ENCODE measurements at places on chromosomes 6 and 20.

DNA sequence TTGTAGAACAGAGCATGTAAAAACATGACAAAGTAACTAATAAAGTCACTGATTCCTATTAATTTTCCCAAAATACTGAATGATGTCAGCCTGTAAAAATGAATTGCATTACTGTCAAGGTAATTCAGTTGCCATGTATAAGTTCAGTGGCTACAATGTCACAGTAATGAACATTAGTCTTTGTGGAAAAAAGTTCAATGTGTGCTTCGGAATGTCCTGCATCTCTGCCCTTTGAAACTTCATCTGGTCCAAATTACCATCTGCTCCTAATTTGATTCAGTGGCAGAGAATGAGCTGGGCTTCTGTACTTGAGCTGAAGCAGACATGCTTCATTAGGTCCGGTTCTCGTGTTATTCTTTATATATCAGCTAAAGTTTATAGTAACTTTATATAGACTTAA is 567.4 kb downstream of the COL12A1 start:
- DNase-seq: peak; percentile 37

DNA sequence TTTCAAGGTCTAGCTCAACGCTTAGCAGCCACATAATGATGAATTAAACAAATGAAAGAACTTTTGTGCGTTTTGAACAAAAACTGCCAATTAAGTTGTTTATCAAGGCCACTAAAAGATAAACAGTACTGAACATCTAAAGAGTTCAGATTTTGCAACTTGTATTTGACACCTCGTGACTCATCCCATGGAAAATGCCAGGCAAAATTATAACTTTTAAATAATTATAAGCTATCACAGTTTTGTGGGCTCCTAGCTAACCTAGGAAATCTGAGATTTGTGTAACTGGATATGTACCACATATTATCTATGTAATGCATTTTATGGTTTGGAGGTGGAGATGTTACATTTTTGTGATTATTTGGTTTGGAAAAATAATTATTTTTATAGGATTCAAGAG is 9.6 kb upstream of the BAG2 start:
- no peak for DNase-seq

- no peak for DNase-seq
Measured at GRCh38 chr6:80472271-80472670, 365.8 kb downstream of the BCKDHB start.

GRCh38 chr6:35651244-35651643 is 37.5 kb downstream of the FKBP5 start:
- DNase-seq: no peak

GRCh38 chr6:152993431-152993830 is 9.1 kb downstream of the MTRF1L start:
- DNase-seq: no peak

DNA sequence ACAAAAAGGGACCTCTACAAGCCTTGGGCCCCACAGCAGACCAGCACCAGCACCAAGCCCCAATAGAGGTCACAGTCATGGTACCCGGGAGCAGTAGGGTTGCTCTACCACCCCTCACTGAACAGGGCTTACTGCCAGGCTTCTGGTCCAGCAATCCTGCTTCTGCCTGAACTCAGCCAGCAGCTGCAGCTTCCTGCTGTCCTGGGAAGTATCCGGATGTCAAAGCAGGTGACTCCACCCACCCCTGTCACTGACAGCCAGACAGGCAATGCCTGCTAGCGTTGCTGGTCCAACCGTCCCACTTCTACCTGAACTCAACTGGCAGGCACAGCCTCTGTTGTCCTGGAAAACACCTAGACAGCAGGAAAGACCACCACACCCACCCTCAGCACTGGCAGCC is 47.0 kb upstream of the PCSK2 start:
- no peak for DNase-seq

GRCh38 chr6:1763404-1763803 is 153.7 kb downstream of the FOXC1 start:
- DNase-seq: no peak

DNA sequence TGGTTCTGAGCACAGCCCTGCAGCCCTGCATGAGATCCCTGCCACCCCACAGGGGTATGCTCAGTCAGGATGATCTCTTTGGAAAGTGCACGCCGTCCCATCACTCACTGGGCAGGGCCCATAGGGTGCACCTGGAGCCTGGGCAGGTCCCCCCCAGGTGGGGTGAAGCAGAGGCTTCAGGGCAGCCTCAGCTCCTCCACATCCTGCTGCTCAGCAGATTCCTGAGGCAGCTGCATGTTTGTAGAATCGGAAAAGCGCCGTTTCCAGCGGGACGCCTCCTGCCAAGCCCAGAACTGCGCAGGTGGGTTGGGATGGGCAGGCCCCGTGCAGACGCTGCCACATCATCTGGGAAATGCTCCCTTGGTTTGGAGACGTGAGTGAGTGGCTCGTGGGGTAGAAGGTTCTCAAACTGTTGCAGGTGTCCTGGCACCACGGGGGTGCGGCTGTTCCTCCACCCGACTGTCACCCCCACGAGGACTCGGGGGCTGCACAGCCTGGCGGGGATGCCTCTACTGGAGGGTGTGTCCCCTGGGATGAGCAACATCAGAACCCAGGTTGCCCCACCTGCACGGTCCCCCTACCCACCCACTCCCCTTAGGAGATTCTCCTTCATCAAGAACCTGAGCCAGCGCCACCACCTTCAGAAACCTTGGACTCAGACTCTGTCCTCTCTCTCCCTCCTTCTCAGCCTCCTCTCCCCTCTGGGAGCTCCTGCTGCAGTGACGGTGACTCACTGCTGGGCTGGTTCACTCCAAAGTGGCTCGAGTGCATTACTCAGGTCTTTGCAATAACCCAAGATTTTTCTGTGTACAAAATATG is 334.1 kb downstream of the TAF4 start:
- no peak for DNase-seq

DNA sequence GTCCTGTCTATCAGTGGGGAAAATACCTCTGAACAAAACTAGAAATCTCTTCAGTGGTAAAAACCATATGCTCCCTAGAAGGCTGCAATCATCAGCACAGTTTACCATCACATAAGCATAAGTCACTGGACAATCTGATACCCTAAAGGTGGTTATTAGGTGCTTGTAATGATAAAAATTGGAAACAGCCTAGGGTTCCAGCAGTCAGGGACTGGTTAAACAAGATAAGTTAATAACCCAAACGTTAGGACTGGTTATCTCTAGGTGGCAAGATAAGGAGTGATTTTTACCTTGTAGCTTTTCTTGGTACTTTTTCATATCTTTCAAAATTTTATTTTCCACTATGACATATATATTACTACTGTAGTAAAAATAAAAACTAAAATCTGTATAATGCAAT is 11.0 kb downstream of the ECI2 start:
- DNase-seq: no peak

- DNase-seq: no peak
Measured at GRCh38 chr20:61874421-61875068, 191.1 kb downstream of the TAF4 start.

- no peak for DNase-seq
Measured at GRCh38 chr6:53128842-53129241, 19.8 kb downstream of the GCM1 start.

GRCh38 chr20:39946931-39947330 is 742.1 kb downstream of the MAFB start:
- DNase-seq: no peak

DNA sequence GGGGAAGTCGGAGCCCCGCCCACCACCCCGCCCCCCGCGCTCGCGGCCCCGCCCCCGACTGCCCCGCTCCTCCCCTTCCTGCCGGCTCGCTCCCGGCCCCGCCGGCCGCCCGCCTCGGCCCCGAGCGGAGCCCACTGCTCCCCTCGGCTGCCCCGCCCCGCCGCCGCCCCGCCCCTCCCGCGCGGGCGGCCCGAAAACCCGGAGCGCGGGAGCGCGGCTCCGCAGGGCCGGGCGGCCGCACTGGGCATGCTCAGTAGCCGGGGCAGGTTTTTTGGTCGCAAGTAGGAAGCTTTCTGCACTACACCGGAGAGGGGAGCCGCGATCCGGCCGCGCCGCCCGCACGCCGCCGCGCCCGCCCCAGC is at the start of gene CDYL:
TSS of gene CDYL (plus strand) at position 274 of the 362 bp plus-strand sequence. CDS start 380 bp downstream, outside the sequence.
- DNase-seq: peak; percentile 44

GRCh38 chr6:106614166-106614565 is 15.1 kb downstream of the RTN4IP1 start:
- no peak for DNase-seq

GRCh38 chr6:41716516-41717391 is 18.7 kb downstream of the TFEB start:
- DNase-seq: no peak

GRCh38 chr6:11434565-11435326 is 102.8 kb upstream of the TMEM170B start:
- no peak for DNase-seq

GRCh38 chr6:144586986-144587385 is 301.9 kb downstream of the UTRN start:
- no peak for DNase-seq

- no peak for DNase-seq
Measured at GRCh38 chr6:38935051-38935450, 113.5 kb upstream of the GLP1R start.

DNA sequence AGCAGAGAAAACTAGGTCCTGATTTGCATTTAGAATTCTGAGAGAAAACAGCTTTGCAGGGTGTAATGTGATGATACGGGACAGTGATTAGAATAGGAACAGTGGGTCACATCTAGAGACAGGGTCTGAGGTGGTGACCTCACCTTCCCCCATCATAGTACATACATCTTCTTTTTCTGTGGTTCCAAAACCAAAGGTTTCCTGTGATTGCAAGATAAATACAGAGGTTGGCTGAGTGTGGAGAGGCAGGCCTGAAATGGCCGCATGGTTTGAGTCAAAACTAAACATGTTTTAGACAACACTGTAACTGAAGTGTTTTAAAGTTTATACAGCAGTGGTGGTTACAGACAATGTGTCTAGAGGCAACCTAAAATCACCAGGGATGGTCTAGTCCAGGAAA is 10.4 kb upstream of the NT5DC1 start:
- DNase-seq: no peak

DNA sequence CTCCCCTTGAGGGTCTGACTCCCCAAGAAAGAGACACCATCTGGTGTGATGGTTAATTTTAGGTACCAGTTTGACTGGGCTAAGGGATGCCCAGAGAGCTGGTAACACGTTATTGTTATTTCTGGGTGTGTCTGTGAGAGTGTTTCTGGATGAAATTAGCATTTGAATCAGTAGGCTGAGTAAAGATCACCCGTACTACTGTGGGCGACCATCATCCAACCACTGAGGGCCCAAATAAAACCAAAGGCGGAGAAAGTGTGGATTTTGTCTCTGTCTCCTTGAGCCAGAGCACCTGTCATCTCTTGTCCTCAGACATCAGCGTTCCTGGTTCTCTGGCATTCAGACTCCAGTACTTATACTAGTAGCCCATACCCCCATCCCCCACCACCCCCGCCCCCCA is 7.9 kb upstream of the CNKSR3 start:
- DNase-seq: no peak

- DNase-seq: no peak
Measured at GRCh38 chr20:24102749-24103333, 114.3 kb upstream of the GGTLC1 start.

DNA sequence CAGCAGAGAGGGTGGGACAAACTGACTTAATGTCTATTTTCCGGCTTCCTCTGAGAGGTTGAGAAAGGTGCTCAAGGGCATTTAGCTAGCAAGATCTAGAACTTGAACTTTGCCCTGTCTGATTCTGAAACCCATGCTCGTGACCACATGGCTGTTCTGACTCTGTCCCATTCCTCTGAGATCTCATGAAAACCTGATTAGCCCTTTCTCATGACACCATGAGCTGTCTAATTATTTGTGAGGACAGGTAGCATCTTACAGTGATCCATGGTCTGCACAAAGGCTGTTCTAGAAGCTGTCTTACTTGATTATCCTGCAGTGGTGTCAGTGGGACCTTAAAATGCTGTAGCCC is 89.6 kb upstream of the TOX2 start:
- DNase-seq: no peak

- no peak for DNase-seq
Measured at GRCh38 chr20:52937591-52938100, 34.5 kb upstream of the TSHZ2 start.

GRCh38 chr6:94184666-94185464 is 765.5 kb upstream of the EPHA7 start:
- DNase-seq: no peak

- no peak for DNase-seq
Measured at GRCh38 chr6:41284726-41285125, 1.8 kb downstream of the TREM1 start.

- DNase-seq: no peak
Measured at GRCh38 chr6:104423691-104424090, 436.0 kb downstream of the HACE1 start.

DNA sequence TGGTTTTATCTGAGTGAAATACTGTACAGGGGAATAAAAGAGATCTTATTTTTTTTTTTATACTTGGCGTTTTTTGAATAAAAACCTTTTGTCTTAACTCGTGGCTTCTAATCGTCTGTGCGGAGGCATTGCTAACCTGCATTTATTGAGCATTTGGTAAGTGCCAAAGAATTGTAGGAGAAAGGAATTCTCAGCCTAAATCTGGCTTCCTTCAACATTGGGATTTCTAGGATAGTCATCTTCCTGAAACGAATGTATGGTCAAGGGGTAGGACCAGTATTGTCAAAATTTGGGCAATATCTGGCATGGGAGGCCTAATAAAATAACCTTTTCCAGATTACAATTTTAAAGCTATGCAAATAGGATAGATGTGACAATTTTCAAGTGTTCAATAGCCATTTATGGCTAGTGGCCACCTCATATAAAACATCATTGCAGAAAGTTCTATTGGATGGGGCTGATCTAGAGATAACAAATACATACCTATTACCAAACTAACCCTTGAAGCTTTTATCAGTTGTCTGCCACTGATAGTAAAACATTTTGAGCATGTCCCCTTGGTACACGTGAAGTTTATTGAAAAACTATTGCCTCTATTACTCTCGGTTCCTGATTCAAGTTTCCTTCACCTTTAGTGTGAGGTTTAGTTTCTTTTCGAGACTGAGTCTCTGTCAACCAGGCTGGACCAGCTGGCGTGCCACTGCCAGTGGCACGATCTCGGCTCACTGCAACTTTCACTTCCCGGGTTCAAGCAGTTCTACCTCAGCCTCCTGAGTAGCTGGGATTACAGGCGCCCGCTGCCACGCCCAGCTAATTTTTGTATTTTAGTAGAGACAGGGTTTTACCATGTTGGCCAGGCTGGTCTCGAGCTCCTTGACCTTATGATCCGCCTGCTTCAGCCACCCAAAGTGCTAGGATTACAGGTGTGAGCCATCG is 5.6 kb downstream of the PIM1 start:
- DNase-seq: no peak

Measured in HFF-Myc (cell line).